Spinal cord (tissue), 10 donors: ENCODE measurements at places on chromosomes 12 and 14.

GRCh38 chr12:105721891-105722290 lies 391.4 kb downstream of the C12orf75 start:
- DNase-seq: no peak

DNA sequence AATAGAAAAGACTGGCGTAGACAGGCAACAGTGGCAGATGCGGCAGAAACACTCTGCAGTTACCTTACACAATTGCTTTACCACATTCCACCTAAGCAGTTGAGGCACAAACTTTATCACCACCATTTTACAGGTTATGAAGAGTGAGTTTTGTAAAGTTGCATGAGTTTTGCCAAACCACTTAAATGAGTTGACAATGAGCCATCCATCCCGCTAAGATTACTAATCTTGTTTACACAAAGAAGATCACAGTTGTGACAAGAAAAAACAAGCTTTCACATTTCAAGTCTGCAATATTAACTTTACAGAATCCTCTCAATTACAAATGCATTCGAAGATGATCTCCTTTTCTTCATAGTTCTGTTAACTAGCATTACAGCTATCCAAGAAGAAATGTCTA lies 1.8 kb downstream of the TMCC3 start:
- no peak for DNase-seq

DNA sequence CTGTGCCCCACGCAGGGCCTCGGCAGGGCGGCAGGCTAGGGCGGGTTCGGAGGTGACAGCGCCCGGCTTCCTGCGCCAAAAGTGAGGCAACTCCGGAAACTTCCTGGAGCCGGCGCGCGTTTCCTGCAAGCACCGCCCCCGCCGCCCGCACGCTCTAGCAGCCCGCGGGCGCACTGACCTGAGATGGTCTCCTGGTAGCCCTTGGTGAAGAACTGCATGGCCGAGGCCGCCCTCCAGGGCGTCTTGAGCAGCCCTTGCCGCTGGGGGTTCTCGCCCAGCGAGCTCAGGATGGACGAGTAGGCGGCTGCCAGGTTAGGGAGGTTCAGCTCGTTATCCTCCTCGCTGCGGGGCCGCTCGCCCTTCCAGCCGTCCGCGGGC lies 494 bp downstream of the GCH1 start:
- no peak for DNase-seq

DNA sequence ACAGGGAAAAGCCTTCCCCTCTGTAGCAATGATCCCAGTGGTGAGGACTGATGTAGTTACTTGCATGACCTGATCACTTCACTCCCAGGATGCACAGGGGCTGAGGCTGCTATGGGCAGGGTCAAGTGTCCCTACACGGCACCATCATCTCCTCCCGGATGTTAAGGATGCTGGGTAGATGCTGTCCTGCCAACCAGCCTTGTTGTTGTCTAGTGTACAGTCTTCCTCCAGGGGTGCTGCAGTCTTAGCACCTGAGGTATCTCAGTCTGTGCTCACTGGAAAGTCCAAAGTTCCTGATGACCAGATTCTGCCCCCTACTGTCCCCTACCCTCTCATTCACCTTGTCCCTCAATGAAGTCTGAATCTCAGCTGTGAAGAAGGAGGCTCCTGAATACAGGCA lies 20.1 kb downstream of the CPM start:
- DNase-seq: no peak

GRCh38 chr12:11916771-11917170 lies 154.0 kb upstream of the BCL2L14 start:
- DNase-seq: no peak

- no peak for DNase-seq
Observed at GRCh38 chr12:26701604-26702215, 131.3 kb downstream of the ITPR2 start.

DNA sequence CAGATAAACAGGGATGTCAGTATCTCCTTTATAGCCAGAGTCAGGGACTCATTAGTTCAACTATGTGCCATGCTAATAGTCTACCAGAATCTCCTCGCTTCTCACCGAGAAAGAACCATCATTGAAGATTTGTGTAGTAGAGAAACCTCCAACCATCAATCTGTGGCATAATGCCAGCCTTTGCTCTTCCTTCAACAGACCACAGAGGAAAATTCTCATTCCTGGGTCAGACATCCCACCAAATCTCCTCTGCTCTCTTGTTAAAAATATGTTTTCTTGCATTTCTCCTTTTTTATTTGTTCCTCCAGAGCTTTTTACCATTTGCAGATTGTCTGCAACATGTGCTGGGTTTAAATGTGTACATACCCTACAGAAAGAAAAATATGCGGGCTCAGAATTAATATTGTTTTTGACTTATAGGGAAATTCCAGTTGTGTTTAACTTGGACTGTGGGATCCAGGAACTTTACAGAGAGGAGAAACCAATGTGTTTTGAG lies 64.9 kb downstream of the LLPH start:
- no peak for DNase-seq

GRCh38 chr12:79725987-79726386 lies 35.2 kb upstream of the PAWR start:
- no peak for DNase-seq

GRCh38 chr12:24996102-24996797 lies 47.3 kb upstream of the BCAT1 start:
- DNase-seq: no peak

- DNase-seq: no peak
Observed at GRCh38 chr14:75064205-75064567, 362 bp upstream of the ACYP1 start.

DNA sequence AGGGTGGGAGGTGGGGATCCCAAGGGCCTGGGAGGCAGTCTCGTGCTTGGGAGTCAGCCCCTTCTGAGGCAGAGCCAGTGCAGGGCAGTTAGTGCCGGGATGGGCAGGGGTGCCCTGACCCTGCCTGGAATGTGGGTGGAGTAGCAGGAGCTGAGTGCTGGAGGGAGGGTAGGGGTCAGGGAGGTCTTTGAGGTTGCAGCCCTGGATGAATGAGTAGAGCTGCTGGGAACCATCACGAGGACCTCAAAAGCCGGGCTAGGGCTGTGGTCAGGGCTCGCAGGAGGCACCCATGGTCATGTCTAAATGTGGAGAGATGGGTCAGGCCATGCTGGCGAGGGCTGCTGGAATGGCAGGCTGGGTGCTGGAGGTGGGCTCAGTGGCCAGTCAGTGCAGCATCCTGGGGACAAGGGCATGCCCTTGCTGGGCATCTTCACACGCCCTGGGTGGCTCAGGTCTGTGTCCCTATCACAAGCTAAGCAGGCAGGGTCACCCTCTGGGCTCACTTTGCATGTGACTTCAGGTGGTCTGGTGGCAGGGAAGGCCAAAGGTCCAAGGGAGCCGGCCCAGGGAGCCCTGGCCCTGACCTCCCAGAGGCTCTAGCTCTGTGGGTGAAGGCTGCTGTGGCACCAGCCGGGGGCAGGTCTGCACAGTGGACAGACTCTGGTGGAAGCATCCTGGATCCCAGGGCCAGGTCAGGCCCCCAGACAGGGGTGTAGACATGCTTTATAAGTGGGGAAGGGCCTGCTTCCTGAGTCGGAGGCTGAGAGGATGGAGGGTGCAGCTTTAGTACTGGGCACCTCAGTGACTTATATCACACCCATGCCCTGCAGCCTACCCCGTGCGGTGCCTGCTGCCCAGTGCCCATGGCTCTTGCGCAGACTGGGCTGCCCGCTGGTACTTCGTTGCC lies 24.5 kb downstream of the PAPLN start:
- no peak for DNase-seq

GRCh38 chr12:130761537-130762318 lies 45.6 kb upstream of the RIMBP2 start:
- DNase-seq: peak; percentile 66

- DNase-seq: no peak
Observed at GRCh38 chr12:113467142-113467501, 4.5 kb downstream of the LHX5 start.

GRCh38 chr12:18277196-18277595 lies 15.9 kb downstream of the PIK3C2G start:
- DNase-seq: no peak

DNA sequence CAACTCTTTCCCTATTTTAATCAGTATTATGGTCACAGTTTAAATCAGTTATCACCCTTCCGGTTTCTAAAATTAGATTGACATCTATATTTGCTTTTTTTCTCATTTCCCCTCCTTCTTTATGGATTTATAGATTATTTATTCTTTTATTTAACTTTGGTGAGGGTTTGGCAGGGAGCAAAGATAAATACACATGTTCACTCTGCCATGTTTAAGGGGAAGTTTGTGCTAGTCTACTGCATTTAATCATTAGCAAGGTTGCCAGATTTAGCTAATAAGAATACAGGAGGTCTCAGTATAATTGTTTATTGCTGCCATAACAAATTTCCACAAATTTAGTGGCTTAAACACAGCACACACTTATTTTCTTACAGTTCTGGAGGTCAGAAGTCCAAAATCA lies 204.0 kb upstream of the BTG1 start:
- DNase-seq: no peak

DNA sequence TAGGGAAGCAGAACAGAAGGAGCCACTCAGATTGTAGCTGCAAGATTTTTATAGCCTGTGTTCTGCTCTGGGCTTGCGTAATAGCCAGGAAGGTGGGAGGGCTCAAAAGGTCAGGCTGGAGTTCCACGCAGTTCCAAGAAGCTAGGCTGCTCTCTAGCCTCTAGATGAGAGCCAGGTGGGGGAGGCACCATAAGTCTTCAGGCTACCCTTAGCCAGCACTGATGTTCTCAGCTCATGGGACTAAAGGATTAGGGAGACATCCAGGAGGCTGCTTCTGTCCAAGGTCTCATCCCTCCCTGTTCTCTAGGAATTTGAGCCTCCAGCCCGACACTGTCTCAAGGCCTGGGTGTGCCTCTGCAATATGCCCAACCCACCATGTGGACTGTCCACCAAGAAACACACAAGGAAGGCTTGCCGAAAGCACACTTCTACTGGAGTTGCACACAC lies 1.7 kb downstream of the LMBR1L start:
- DNase-seq: no peak

DNA sequence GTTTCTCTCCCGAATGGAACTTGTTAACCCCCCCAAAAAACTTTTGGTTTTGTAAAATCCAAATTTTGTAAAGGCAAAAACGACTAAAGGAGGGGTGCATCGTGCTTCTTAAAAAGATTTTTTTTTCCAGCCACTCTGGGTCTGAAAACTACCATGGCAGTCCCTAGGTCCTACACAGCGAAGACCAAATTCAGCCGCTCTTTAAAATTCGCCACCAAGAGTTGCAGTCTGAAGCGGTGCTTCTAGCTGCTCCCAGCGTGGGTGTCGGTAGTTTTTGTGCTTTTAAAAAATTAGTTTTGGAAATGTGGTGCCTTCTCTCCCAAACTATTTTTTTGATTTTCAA lies 873 bp upstream of the GSC start:
- no peak for DNase-seq

DNA sequence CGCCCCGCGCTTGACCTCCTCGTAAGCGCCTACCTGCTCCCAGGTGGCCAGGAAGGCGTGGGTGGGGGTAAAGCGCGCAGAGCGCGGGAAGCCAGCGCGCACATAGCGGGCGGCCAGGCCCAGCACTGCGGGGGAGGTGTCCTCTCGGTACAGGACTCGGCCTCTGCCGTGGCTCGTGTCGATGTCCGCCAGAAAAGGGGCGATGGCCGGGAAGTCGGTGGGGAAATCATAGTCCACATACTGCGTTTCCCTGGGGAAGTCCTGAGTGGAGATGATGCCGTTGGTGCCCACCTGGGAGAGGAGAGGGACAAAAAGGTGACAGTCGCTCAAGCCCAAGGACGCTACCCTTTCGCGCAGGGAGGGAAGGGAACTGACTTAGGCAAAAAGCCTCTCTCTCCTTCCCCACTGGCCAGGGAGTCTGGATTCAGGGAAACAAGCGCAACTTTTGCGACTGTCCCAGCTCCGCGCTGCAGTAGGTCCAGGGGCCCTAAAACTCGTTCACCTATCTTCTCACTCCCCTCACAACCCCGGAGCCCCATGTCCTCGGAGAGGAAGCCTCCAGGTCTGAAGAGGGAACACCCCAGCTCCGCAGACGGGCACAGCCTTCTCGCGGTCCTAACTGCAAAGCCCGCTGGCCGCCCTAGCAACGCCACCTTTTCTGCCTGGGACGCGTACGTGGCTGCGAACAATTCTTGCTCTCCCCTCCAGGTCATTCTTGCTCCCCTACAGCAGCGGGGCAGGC lies 815 bp downstream of the NID2 start:
- DNase-seq: no peak

DNA sequence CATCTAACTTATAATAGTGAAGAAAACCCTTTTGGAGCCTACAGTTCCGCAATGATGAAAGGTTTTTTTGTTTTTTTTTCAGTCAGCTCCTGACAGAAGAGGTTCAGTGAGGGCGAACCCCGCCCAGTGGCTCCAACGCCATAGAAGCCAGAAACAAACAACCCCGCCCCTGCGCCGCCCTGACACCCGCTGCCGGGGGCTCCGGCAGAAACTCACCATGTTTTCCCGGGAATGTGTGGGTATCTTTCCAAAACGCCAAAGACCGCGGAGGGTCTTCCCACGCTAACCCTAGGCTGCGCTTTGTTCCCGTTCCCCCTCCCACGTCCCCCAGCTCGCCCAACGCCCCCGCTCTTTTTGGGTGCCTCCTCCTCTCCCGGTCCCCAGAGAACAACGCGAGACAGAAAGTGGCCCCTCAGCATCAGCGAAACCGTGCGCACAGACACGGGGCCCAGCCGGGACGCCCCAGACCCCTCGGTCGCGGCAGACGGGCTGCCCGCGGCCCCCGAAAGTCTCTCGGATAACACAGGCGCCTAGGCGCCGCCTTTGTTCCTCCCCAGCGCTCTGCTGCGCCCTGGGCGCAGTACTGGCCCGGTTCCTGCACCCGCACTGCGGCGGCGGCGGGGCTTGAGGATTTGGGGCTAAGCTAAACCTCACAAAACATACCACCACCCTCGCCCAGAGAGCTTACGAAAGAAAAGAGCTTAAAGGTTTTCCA lies 522 bp downstream of the TUBA1A start:
- DNase-seq: peak; percentile 79

GRCh38 chr14:84144166-84144565 lies 1385.8 kb upstream of the FLRT2 start:
- DNase-seq: no peak

GRCh38 chr14:88631091-88631490 lies 68.3 kb downstream of the ZC3H14 start:
- no peak for DNase-seq

GRCh38 chr14:56814519-56814959 lies 4.3 kb upstream of the OTX2 start:
- DNase-seq: no peak

DNA sequence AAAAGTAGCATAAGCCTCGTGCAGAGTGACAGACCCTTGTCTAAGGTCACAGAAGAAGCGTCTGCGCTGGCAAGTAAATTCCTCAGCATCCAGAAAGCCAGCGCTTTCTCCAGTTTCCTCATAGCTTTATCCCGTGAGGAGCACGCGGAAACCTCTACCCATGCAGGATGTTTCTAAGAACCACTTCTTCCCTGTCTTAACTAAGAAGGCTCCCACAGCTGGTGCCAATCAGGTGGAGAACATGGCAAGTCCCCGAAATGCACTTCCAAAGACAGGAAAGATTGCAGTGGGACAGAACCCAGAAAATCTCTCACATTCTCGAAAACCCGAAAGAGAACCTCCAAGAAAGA lies 968 bp upstream of the ARID4A start:
- no peak for DNase-seq

- no peak for DNase-seq
Observed at GRCh38 chr14:53001787-53002378, 51.0 kb upstream of the FERMT2 start.

- no peak for DNase-seq
Observed at GRCh38 chr12:24244231-24244630, 294.8 kb upstream of the SOX5 start.

- no peak for DNase-seq
Observed at GRCh38 chr12:99108924-99109323, 463.8 kb downstream of the APAF1 start.
